A549 treated with Mapracorat at 1 μM for 4 hours (cell line): ENCODE measurements at places on chromosomes 2 and 18. TPM values are rescaled to one million over a fixed set of nuclear protein-coding genes. Genes with fewer than 3 reads are reported as not detected.

The GCG gene
- not detected in 5 replicates for total RNA-seq

The DHRS9 gene
- total RNA-seq = 2.7 to 4.3 TPM (median 3.4 TPM) in 5 replicates

The SNTG2 gene
- total RNA-seq = not detected in 5 replicates

The CROCC2 gene
- not detected in 5 replicates for total RNA-seq

The HMSD gene
- 0.06 to 0.60 TPM (median 0.30 TPM) in 4 of 5 replicates, not detected in the other for total RNA-seq

The TIMM21 gene
- 51.3 to 65.7 TPM (median 57.4 TPM) in 5 replicates for total RNA-seq

The ACKR3 gene
- 12.5 to 17.9 TPM (median 14.4 TPM) in 5 replicates for total RNA-seq

The RGPD4 gene
- total RNA-seq = 0.04 to 0.07 TPM (median 0.06 TPM) in 4 of 5 replicates, not detected in the other

The SLC19A3 gene
- total RNA-seq = 2.6 to 3.7 TPM (median 2.9 TPM) in 5 replicates

The CXCR2 gene
- total RNA-seq = not detected in 5 replicates

The SATB2 gene
- 2.3 to 3.7 TPM (median 2.9 TPM) in 5 replicates for total RNA-seq

The MYO5B gene
- total RNA-seq = 7.8 to 10.5 TPM (median 9.4 TPM) in 5 replicates

The ASXL3 gene
- not detected in 5 replicates for total RNA-seq

The DSC3 gene
- 0.99 to 1.6 TPM (median 1.3 TPM) in 5 replicates for total RNA-seq
